Vagina (tissue), 2 donors: ENCODE measurements at places on chromosomes 4 and X. TPM values are rescaled to one million over a fixed set of nuclear protein-coding genes. Genes with fewer than 3 reads are reported as not detected.

CXCL6 gene
- 13.8 TPM for total RNA-seq

RENBP gene
- 4.2 TPM for total RNA-seq

DNA sequence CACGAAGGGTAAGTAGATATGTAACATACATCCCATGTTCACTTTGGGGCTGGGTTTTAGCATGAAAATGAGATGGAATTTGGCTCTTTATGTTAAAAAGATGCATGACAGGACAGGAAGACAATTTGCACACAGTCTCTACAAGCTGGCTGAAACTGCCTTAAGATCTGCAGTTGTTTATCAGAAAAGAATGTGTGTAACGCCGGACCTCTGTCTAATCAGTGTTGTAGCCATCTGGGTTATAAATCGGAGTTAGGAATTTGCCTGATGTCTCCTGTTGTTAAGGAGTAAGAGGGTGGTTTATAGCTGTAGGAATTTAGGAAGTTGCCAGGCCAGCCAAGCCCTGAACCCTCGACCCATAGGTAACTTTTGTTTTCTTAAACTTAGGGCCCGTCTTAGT is 562.9 kb upstream of the FAT1 start:
- no peak for DNase-seq

GRCh38 chrX:118499295-118499694 is 3.7 kb downstream of the DOCK11 start:
- no peak for DNase-seq

DNA sequence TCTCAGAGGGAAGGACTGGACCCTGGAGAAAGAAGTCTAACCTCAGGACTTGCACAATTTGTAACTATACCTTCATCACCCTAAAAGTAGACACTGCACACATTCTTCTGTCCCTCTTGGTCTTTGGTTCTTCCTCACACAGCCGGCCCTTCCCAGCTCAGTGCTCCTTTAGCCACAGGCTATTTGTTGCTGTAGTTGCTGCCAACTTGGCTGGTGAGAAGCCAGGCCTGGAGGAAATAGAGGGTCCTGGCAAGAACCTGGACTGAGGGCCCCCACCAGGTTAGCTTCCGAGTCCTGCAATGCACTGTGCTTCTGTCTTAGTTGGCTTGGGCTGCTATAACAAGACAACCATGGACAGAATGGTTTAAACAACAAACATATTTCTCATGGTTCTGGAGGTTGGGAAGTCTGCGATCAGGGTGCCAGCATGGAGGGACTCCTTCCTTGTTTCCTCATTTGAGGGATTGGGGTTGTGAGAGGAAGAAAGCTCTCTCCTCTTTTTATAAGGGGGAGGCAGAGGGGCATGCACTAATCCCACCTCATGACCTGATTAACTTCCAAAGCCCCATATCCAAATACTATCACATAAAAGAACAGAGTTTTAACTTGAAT is 4.4 kb upstream of the FGF5 start:
- no peak for DNase-seq

DNA sequence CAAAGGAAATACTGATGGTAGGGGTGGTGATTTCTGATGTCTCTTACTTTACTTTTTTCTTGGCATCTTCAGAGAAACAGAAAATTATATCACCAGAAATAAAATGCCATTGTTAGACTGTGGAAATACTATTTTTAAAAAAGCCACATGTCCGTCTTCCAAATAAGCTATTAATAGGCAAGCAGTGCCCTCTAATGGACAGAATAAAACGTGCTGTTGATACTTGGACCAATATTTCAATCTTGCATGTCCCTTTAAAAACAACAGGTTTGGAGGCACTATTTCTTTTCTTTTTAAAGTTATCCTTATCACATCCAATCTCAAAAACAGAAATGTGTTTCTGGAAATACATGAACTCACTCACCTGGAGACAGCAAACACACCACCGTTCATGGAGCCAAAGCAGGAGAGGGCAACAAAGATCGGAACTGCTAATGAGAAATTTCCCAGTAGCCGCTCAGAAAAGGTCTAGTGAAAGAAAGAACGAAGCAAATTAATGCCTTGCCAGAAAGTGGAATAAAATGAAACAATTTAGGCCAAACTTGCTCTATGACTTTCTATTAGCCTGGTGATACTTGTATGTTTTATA is 59.2 kb downstream of the SLC7A11 start:
- DNase-seq: no peak

LRAT gene
- not detected for total RNA-seq

OTUD6A gene
- not detected for total RNA-seq

DNA sequence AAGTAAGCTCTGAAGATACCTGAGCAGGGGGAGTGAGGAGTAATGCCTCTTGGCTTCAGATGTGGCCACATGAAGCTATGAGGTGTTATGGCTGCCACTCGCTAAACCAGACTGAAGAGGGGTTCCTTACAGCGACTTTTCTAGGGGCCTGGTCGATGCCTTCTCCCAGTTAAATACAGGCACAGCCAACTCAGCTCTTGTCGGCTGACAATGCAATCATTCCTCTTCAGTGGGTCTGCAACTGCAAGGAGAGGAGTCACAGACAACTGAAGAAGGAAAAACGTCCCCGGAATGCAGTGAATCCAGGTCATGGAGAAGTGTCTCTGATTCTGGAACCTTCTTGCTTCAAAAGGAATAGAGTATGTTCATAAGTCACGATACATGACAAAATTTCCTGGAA is 106.4 kb downstream of the RNF150 start:
- DNase-seq: no peak

CSAG1 gene
- not detected for total RNA-seq

GRIA3 gene
- 4.4 TPM for total RNA-seq

DNA sequence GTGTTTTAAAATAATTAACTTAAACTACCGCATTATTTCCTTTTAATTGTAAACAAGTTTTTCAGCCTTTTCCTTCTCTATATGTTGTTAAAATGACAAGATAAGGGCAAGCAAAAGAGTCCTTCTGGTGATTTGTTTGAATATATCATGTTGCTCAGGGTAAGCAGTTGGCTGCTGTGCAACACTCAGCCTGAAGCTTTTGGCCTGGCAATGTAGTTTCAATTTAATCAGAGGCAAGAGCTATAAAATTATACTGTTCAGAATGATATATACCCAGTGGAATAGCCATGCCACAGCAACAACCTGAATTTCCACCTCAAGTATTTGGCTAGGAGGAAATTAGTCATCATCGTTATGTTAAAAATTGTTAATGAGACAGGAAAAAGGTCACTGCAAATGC is 53.4 kb downstream of the GRXCR1 start:
- DNase-seq: no peak

- no peak for DNase-seq
Measured at GRCh38 chrX:39574178-39574577, 523.6 kb downstream of the BCOR start.

DNA sequence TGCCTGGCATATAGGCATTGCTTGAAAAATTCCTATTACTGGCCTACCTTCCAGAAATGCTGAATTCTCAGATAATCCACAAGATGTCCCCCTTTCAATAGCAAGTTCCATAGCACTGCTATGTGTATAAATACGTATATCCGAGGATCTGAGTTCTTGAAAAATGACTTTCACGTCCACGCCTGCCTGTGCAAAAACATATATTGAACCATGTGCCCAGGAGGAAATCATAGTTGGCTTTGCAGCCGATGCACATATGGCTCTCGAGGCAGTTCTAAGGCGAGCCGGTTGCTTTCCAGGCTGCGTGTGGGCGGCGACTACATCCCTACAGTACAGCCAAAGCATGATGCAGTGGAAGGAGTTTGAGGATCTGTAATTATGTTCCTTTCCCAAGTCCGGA is 55.4 kb upstream of the ESX1 start:
- DNase-seq: no peak

GRCh38 chrX:73076838-73077237 is 2.5 kb downstream of the PABPC1L2A start:
- no peak for DNase-seq

DNA sequence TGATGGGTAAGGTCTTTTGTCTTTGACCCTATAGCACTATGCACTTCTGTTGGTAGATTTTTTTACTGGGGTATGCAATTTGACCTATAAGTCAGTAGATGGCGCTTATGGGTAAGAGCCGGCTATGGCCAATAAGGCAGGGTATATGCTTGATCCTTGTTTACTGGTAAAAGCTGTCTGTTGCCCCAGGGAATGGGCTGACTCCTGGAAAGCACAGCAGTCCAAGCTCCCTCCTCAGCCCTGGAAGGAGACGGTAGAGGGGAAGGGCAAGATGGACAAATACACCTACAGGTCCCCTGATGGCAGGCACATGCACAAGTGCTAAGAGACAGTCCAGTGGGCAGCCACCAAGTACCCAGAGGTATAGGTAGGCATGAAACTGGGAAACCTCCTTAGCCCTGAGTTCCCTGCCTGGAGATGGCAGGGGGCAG is 63.7 kb downstream of the ADAMTS3 start:
- DNase-seq: no peak

GRCh38 chr4:186104890-186105646 is 564 bp downstream of the FAM149A start:
- no peak for DNase-seq

- DNase-seq: no peak
Measured at GRCh38 chr4:144504883-144505282, 141.1 kb upstream of the HHIP start.

GRCh38 chrX:134167591-134168203 is 69.3 kb upstream of the CCDC160 start:
- no peak for DNase-seq

DNA sequence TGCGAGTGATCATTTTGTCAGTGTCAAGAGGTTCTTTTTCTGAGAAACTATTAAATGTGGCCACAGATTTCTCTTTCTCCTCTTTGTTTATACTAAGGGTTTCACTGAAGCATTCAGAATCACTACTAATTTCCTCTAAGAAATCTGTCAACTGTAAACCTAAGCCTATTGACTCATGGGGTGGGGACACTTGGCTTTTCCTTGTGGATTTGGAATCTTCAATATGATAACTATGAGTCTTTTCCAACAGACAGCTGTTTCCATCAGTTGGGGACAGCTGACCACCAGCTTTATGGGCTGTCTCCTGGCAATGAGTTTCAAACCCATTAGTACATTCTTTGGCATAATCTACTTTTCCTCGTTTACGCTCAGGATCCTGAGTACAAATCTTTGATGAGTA is 13.8 kb downstream of the PGRMC1 start:
- DNase-seq: no peak

GRCh38 chrX:30144221-30144620 is 71.1 kb upstream of the MAGEB2 start:
- DNase-seq: no peak

DNA sequence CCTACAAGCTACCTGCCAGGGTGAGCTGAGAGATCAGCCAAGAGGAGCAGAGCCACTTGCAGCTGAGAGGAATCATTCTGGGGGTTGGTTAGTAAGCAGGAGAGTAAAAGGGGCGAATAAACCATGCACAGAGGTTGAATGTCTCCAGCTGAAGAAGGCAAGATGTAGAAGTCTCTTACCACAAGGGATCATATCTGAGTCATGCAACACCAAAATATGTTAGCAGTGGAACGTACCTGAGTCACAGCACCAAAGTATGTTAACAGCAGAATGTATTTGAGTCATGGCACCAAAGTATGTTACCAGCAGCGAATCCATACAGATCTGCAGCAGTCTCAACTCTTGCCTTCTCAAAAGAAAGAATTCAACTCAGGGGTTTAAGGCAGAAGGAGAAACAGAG is 29.9 kb downstream of the C4orf51 start:
- DNase-seq: no peak

DNA sequence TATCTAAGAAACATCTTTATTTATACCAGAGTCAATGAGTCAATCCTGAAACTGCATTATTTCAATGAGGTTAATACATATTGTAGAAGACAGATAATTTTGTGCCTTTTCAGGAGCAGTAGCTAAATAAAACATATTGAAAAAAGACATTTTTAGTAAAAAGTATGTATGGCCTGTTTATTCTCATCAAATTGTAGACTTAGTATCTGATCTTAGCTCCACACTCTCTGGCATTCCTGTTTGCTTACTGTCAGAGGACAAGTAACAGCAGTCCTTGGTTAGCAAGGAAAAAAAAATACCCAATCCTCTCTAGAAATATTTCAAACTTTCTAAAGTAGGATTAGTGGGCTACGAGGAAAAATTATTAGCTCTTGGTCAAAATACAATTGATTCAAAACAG is 50.5 kb upstream of the GUCY1A1 start:
- DNase-seq: no peak

GRCh38 chr4:7909463-7910262 is 30.0 kb downstream of the AFAP1 start:
- no peak for DNase-seq

SLC9A7 gene
- total RNA-seq: 4.2 TPM

- no peak for DNase-seq
Measured at GRCh38 chr4:162350331-162350730, 186.5 kb upstream of the FSTL5 start.

DNA sequence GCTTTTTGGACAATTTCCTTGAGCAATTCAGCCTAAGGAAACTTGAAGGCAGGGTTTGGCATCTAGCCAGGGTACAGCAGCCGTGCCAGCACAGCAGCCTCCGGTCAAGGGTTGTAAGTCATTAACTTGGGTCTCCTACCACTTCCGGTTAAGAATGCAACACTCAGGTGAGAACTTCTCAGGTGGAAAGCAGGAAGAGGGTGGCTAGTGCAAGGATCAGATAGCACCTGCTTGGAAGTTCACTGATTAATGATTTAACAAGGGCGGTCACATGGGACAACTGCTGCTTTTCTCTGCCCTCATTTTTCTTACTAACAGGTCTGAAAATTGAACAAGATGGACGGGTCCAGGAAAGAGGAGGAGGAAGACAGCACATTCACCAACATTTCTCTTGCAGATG is 30.1 kb upstream of the SCOC start:
- DNase-seq: no peak

LAMP2 gene
- 106 TPM for total RNA-seq

GYPA gene
- total RNA-seq: not detected

GRCh38 chr4:15544248-15544729 is 74.6 kb downstream of the CC2D2A start:
- DNase-seq: no peak

DNA sequence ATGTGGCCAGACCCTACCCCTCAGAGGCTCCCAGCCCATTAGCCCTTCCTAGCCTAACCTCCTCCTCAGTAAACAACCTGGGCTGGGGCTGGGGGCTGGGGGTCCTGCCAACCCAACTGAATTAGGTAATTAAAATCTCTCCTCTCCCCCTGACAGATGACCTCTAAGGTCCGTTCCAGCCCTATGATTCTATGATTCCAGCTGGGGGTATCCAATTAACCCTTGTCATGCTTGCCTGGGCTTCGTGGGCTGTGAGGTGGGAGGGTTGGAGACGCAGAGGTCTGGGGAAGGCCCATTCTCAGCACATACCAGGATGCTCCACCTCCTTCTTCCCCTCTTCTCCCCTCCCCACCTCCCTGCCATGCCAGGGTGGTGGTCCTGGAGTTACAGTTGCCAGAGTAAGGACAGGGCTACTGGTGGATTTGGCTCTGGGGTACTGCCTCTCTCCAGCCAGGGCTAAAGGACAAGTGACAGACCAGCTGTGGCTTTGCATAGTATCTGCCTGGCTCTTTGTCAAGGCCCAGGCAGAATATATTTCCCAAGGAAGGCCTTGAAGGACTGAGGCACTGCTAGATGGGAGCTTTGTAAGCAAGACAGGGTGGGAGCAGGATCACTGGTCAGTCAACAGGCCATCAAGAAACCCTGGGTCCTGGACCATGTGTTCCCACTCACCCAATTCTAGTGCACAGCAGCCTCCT is 82.1 kb downstream of the EFNB1 start:
- no peak for DNase-seq

GRCh38 chr4:25991340-25991739 is 77.3 kb downstream of the SMIM20 start:
- no peak for DNase-seq

TCEAL6 gene
- total RNA-seq: 1.7 TPM

GRCh38 chr4:5247735-5248134 is 196.5 kb downstream of the STK32B start:
- no peak for DNase-seq
